ENCODE measurements at places on chromosomes 13 and 19.

DNA sequence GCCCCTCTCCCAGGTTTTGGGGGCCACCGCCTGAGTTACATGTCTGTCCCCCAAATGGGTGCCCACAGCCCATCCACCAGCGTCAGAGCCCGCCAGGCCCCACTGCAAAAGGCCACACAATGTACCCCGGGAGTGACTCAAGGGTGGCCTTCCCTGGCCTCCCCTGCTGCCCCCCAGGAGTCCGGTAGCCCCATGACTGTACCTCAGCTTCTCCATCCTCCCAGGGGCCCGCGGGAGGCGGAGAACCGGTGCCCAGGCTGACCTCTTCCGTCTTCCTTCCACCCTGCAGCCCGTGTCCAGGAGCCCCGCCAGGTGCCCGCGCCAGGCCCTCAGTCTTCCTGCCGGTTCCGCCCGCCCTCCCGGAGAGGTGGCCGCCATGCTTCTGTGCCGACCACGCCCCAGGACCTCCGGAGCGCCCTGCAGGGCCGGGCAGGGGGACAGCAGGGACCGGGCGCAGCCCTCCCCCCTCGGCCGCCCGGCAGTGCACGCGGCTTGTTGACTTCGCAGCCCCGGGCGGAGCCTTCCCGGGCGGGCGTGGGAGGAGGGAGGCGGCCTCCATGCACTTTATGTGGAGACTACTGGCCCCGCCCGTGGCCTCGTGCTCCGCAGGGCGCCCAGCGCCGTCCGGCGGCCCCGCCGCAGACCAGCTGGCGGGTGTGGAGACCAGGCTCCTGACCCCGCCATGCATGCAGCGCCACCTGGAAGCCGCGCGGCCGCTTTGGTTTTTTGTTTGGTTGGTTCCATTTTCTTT is 10.3 kb downstream of the CBARP start:
- DNase-seq: no peak

DNA sequence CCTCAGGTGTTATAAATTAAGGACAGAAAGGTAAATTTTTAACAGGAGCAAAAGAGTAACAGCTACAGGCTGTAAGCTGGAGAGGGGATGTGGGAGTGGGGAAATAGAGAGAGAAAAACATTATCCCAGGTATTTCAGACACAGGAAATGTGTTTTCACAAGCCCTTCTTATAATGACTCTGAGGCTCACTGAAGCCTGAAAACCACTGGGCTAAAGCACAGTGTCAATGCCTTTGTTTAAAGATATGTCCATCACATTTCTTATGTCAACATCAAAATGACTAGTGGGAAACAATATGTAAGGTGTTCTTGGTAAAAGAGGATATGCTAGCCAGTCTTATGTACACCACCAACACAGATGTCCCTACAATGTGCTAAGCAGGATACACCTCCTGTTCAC is 365.9 kb downstream of the FGF14 start:
- no peak for DNase-seq

GRCh38 chr13:46348961-46349360 is 38.1 kb downstream of the RUBCNL start:
- DNase-seq: no peak

DNA sequence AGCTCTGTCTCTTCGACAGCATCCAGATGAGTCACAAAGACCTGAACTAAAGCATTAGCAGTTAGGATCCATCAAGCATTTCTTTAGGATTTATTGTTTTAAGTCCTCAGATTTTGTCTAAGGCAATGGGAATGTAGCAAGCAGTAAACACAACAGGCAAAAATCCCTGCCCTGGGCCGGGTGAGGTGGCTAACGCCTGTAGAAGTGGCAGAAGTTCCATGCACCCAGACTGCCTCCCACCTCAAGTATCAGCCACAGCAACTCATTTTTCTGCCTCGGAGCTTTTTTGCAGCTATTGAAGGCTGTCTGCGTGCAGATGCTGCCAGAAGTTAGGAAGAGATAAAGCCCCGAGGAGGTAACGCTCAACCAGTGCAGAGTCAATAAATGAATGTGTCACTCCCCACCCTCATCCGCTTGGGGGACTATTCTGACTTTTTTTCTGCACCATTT is 47.1 kb upstream of the MRI1 start:
- no peak for DNase-seq

DNA sequence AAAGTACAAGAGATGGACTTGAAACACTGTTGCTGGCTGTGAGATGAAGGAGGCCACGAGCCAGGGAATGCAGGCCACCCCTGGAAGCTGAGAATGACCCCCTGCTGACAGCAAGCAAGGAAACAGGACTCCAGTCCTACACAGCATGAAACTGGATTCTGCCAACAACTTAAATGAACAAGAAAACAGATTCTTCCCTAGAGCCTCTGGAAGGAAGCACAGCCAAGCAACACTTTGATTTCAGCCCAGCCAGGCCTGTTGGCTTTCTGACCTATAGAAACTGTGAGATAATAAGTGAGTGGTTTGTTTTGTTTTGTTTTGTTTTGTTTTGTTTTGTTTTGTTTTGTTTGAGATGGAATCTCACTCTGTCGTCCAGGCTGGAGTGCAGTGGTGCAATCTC is 105.3 kb upstream of the CACNA1A start:
- DNase-seq: no peak

GRCh38 chr19:5108866-5109265 is 140.0 kb downstream of the KDM4B start:
- no peak for DNase-seq

- no peak for DNase-seq
Observed at GRCh38 chr13:74000876-74001275, 133.3 kb downstream of the KLF12 start.

- no peak for DNase-seq
Observed at GRCh38 chr13:81171065-81171647, 830.2 kb upstream of the SPRY2 start.

DNA sequence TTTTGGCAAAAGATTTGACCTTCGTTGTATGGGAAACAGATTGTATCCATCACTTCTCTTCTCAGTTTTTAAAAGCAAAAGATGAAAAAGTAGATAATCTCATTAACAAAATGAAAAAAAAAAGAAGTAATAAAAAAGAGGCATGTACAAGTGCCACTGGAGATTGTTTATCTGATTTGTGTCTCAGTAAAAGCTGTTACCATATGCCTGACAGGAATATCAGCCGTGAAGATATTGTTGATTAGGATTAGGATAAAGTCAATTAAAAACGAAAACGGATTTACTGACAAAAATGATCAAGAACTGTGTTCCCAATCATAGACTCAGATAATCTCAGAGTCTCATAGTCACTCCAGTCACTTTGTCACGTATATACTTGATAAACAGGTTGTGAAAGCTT is 842.1 kb upstream of the SLC10A2 start:
- no peak for DNase-seq

DNA sequence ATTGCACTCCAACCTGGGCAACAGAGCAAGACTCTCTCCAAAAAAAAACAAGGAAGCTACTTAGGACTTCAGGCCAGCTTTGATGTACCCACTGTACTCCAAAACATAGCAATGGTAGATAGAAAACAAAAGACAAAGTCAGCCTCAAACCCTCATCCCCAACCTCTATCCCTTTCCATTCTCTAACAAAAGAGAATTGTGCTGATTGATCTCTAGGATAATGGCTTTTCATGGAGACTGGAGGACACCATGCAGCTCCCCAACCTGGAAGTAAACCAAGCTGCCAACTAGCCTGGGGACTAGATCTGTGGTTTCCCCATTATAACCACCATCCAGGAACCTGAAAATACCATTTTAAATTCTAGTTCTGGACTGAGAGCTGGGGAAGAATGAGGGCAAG is 4.3 kb upstream of the ZDHHC20 start:
- no peak for DNase-seq
